ENCODE measurements at places on chromosomes 12 and 14.

GRCh38 chr14:91308337-91308736 is 63.8 kb upstream of the GPR68 start:
- DNase-seq, result no peak

GRCh38 chr12:39538679-39539104 is 80.9 kb downstream of the ABCD2 start:
- no peak for DNase-seq

DNA sequence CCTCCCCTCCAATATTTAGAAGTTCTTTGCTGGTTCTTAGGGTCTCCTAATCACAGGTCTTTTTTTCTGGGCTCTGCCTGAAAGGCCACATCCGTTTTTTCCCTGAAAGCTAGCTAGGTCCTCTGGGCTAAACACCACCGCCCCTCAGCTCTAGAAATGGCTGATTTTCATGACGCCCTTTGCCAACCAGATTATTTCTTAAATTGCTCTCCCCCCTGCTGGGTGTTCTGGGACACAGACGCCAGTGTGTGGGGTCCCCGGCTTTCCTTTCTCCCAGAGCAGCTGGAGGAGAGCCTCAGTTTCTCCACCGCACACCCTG is 45.3 kb upstream of the ATP23 start:
- DNase-seq, result peak; percentile 52

DNA sequence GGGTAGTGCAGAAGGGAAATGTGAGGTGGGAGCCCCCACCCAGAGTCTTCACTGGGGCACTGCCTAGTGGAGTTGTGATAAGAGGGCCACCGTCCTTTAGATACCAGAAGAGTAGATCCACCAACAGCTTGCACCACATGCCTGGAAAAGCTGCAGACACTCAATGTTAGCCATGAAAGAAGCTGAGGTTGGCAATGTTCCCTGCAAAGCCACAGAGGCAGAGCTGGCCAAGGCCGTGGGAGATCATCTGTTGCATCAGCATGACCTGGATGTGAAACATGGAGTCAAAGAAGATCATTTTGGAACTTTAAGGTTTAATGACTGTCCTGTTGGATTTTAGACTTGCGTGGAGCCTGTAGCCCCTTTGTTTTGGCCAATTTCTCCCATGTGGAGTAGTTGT is 468.4 kb upstream of the FOXG1 start:
- DNase-seq, result no peak

DNA sequence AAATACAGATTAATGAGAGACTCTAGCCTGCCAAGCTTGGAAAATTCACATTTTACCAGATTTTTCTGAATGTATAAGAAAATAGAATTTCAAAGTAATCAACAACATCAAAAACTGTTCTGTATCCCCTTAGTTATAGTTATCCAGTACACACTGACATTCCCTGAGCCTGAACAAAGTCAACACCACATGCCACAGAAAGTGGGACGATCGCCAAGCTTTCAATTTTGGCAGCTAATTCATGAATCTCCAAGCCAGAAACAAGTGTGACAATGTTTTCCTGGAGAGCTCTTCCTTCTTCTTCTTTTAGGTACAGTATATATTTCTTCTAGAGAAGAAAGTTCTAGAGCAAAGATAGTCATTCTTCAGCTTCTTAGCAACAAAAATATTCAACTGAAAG is 290.2 kb downstream of the PRKD1 start:
- DNase-seq, result peak; percentile 85

DNA sequence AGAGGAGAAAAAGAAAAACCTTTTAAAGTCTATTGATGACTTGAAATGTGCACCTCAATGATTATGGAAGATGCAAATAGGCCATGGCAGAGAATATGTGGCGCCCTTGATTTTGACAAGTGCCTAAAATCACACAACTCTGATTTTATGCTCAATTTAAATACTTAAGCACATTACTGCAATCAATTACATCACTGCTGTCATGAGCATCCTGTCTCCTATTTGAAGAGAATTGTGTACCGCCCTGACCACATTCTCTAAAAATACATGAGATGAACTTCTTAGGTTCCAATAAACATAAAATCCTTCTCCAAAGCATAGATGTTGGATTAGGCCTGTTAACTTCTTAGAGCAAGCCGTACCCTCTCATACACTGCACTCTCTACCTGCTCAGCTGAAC is 1.6 kb downstream of the TXNDC16 start:
- DNase-seq, result no peak

GRCh38 chr12:118742431-118742830 is 238.9 kb upstream of the SRRM4 start:
- no peak for DNase-seq

DNA sequence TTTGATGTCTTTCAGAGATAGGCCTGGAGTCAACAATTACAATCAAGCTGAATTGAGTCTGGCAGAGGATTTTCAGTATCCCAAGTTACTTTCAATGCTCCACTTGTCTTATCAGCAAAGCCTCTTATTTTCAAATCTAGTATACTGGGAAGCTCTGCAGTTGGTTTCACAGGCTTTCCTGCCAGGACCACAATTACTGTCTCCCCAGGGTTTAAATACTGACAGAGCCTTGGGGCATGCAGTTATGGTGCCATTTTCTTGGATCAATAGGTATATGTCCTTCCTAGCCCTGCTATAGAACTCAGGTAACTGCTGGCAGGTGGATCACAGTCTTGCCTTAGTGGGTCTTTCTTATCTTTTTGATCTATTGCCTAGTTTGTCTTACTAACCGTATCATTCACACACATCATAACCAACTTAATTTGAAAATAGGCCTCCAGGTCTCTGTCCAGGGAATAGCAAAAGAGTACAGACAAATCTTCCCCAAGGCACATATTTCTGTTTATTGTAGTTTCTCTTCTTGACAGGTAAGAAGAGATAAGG is 22.4 kb upstream of the RNU6-8 start:
- peak; percentile 72 for DNase-seq

DNA sequence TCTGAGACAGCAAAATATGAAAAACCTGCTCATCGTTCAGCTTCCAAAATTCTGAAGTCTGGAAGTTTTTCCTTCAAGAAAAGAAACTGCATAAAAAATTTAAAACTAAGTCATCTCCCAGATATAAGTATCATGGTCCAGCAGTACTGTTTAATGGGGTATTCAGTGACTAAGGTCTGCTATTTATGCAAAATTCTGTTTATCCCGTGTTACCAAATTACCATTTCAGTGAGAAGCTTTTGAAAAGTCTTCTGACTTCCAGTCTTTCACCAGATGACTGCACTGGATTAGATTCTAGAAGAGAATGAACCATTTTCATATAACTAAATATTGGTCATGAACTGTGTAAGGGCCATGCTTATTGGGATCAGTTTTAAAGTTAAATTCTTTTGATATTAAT is 67.9 kb downstream of the TMEM260 start:
- DNase-seq, result no peak

DNA sequence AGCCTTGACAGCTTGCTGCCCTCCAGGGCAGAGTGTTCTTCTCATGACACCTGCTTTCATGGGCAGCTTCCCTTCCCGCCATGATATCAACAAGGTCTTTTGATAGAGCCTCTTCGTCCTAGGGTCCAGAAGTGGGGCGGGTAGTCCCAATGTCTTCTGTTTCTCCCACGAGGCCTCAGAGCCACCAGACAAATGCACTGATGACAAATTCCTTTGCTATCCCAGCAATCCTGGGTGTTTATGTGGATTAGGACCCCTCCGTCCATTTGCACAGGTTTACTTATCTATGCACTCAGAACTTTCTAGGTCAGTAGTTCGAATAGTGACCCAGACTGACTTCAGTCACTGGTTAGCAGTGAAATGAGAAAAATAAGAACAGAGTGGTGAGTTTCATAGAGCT is 52.6 kb upstream of the PRMT8 start:
- no peak for DNase-seq

DNA sequence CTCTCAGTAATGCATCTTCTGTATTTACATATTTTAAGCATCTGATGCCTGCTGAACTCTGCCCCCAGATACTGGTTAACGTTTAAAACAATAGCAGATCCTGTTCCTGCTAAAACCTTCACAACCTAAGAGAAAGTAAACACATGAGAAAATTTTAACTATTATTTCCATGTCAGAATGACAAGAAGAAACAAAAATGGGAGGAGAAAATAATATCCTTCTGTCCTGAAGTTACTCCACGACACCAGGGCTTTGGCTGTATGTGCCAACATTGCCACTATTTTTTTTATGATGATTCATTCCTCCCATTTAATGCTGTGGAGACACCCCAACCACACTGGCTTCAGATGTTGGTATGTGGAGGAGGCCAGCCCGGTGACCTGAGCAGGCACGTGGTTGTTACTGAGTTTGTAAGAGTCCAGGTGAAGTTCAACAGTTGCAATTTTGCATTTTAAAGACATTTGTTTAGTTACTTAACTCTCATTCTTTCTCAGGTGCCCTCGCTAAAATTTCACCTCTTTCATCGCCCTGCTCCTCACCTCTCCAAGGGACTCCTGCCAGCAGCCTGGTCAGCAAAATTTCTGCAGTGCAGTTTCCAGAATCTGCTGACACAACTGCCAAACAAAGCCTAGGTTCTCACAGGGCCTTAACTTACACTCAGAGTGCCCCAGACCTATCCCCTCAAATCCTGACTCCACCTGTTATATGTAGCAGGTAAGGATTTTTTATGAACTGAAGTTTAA is 65.5 kb upstream of the SLCO1C1 start:
- no peak for DNase-seq

- DNase-seq, result no peak
Observed at GRCh38 chr12:93757792-93758694, 80.9 kb downstream of the CRADD start.

GRCh38 chr12:100610666-100611430 is 37.4 kb downstream of the GAS2L3 start:
- no peak for DNase-seq

GRCh38 chr14:96204151-96205058 is at the start of gene BDKRB2:
BDKRB2 (plus strand) TSS chr14:96204839; CDS start chr14:96237108, 32,269 bp downstream.
- DNase-seq, result peak; percentile 98

- peak; percentile 67 for DNase-seq
Observed at GRCh38 chr12:24424889-24425600, 475.6 kb upstream of the SOX5 start.

- DNase-seq, result peak; percentile 46
Observed at GRCh38 chr12:15323480-15323879, 1.2 kb downstream of the PTPRO start.

DNA sequence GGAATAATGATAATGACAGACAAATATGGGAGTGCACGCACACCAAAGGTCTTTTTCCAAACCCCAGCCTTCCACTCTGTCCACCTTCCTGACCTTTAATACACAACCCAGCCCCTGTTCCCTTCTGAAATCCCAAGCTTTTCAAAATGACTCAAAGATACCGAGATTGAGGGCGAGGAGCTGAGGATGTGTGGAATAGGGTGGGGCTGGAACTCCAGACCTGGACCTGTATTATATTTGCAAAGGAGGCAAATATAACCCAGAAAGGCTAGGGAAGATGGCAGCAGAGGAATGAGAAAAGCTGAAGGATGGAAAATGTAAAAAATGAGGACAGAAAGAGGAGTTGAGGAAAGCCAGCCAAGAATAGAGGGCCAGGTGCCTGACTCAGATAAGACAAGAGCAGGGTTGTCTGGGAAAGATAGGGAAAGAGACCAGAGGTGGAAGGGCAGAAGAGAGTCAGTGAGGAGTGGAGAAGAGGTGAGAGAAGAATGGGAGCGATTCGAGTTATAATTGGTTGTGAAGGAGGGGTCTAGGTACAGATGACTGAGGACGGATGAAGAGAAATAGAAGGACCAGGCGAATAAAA is 1.0 kb upstream of the PTMS start:
- DNase-seq, result peak; percentile 87

GRCh38 chr14:105249182-105250007 is 1.1 kb downstream of the BTBD6 start:
- no peak for DNase-seq

DNA sequence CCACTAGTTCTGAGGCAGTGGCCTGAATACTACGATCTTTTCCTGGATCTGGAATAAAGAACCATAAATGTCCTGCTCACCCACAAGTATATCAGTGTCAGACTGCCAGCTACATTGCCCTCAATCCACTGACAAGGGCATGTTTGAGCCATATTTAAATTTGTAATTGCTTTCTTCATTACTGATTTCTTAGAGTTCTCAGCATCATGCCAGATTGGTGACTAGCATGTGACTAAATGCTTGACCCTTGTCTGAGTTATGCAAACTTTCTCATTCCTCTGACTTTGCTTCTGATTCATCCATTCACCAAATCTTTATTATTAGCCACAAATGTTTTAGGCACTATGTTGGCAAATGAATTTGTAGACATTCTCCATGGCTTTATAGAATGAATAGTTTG is 143.6 kb upstream of the SLC16A7 start:
- DNase-seq, result no peak

DNA sequence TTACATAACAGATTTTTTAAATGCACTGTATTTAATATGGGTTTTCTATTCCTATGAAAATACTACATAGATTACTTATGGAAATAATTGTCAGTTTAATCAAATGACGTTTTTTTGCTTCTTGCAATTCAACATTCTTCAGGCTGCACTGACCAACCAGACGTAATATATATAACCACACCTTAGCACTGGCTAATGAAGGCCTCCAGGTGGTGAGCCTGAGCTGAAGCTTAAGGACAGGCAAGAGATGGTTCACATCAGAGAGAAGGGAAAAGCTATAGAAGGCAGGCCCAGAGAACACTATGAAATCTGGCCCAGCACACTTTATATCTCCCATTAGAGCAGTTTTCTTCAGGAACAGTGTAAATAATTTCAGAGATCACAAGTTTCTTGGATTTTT is 2.8 kb upstream of the MDGA2 start:
- peak; percentile 61 for DNase-seq

DNA sequence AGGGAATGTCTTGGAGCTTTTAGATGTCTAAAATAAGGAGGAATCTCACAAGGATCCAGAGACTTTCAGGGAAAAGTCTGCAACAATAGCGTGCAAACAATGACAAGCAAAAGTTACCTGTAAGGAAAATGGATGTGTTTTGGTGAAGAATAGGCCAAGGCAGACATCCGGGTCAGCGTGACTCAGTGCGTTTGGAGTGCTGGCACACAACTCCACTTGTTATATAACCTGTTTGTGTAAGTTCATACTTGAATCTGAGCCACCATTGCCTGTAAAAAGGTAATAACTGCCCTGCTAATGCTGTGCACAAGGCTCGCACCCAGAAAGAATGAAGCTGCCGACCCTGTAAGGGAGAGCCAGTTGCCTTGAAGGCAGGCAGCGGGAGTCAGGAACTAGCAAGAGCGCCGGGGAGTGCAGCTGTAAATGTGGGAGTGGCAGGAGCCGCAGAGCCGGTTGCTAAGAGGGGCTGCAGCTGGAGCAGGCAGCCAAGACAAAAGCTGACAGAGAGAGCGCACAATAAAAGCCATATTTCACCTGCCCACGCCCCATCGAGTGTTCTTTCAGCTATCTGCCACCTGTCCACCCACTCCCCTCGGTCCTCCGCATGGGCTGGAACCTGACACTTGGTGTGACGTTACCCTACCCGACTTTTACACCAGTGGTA is 638.5 kb upstream of the MIS18BP1 start:
- peak; percentile 99 for DNase-seq

- peak; percentile 95 for DNase-seq
Observed at GRCh38 chr12:52980650-52981423, 25.4 kb upstream of the EIF4B start.

Data from NCI-H69 (cell line).